ENCODE measurements at places on chromosomes 6 and 20.

DNA sequence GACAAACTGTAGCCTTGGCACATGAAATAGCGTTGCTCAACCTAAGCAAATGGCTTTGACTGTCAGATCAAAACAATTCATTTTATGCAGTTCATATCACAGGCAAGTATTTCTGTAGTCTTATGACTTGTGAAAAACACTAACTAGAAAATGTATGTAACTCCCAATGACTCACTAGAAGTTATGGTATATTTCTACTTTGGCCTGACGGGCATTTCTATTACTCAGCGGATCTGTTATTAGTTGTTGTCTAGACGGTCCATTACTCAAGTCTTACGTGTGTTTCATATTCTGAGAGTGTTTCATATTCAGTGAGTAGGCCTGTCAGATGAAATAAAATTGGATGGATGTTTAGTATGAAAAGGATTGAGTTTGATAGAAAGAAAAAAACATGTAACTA, 880.9 kb downstream of the PRIM2 start:
- no peak for DNase-seq

DNA sequence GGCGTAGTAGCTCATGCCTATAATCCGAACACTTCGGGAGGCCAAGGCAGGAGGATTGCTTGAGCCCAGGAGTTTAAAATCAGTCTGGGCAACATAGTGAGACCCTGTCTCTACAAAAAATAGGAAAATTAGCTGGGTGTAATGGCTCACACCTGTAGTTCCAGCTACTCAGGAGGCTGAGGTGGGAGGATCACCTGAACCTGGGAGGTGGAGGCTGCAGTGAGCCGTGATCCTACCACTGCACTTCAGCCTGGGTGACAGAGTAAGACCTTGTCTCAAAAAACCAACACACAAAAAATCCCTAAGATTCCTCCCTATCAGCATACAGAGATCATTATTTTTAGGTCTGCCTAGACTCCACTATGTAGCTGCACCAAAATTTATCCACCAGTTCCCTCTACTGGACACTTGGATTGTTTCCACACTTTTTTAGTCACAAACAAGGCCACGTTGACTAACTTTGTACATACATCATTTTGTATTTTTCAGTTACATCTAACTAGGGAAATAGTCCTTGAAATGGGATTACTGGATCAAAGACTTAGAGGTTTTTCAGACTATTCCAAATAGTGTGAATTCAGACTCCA, 3.6 kb upstream of the PHF1 start:
- no peak for DNase-seq

DNA sequence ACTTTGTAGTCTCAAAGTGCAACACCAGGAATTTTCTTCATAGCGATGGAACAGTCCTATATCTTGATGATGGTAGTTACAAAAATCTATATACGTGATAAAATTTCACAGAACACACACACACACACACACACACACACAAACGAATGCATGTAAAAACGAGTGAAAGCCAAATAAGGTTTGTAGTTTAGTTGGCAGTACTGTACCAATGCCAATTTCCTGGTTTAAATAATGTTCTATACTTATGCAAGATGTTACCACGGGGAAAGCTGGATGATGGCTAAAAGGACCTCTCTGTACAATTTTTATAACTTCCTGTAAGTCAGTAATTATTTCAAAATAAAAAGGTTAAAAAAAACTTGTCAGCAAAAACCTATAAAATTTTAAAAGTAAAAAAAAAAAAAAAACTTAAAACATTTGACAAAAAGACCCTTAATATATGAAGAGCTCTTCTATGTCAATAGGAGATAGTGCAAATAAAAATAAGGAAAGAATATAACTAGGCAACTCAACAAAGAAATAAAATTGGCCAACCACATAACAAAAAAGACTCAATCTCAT, 37.6 kb downstream of the PDSS2 start:
- no peak for DNase-seq

GRCh38 chr20:14717134-14717999, 380.0 kb upstream of the FLRT3 start:
- no peak for DNase-seq

GRCh38 chr6:15864038-15864707, 201.3 kb upstream of the DTNBP1 start:
- DNase-seq: no peak

- no peak for DNase-seq
These were observed 2.9 kb downstream of the RIPOR3 start for GRCh38 chr20:50688256-50688975.

DNA sequence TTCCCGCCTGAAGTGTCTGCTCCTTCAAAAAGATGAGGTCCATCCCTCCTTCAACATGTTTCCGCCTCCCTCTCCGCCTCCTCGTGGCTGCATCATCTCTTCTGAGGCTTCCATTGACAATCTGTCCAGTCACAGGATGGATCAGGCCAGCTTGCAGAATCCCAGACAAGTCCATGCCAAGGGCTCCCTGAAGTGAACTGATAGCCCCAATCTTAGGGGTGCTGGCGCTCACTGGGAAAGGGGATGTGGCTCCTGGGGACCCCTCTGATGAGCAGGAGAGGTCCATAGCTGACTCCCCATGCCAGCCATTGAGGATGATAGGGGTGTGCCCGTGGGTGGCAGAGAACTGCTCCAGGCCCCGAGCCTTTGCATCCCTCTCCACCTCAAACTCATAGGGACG, 48.6 kb upstream of the EMILIN3 start:
- DNase-seq: no peak

DNA sequence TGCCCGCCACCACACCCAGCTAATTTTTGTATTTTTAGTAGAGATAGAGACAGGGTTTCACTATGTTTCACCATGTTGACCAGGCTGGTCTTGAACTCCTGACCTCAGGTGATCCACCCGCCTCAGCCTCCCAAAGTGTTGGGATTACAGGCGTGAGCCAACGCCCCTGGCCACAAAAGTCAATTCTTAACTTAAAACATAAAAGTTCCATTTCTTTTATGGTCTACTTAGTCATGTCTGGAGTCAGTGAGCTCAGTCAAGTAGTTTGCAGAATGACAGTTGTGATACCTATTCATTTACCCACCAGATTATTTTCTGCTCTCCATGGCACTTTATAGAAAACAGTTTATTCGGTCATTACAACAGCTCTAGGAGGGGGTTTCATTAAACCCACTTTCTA, 103.1 kb upstream of the ESR1 start:
- DNase-seq: no peak

DNA sequence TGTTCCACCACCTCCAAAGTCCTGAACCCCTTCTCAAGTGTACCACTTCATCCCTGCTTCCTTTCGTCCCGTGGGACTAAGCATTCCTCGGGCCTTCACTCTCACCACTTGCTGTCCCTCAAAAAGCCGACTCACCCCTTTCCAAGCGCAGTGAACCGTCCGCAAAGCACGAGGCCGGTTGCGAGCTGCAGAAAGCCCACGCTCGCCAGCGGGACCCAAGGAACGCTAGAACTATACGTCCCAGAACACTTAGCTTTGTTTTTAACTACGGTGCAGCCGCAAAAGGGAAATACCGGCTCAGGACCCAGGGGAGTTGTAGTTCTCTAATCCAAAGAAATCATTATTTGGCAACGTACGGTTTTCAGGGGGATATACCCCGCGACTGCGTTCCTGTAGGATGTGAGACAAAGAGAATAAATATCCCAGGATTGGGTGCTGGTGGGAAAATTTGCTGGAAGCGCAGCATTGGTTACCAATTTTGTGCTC, 416 bp upstream of the POLR1H start:
- no peak for DNase-seq

DNA sequence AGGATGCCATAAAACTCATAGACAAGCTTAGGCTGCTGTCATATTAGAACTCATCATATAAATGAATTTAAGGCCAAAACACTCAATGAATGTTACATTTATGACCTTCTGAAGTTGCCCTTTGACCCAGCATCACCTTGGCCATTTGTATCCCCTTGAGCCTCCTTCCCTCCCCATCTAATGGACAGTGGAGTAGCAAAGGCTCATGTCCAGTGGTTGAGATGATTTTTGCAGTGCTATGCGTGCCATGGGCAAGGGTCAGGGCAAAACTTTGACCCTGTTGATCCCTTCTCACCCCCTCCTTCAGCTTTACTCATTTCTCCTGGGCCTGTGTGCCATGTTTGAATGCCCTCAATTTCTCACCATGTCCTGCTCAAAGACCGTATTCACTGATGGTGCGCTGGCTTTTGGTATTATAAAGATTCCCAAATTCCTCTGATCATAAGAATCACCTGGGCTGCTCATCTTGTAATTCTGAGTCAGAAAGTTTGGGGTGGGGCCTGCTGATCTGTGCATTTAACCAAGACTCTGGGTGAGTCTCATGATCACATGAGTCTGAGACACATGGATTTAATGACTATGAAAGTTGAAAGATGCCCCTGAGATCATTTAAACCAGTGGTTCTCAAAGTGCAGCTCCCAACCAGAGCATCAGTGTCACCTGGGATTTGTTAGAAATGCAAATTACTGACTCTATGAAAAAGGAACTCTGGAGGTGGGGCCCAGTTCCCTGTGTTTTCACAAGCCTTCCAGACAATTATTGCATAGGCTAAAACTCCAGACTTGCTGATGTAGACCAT, 57.5 kb upstream of the IL20RA start:
- no peak for DNase-seq

GRCh38 chr6:18388942-18389341, 1.8 kb downstream of the RNF144B start:
- no peak for DNase-seq

DNA sequence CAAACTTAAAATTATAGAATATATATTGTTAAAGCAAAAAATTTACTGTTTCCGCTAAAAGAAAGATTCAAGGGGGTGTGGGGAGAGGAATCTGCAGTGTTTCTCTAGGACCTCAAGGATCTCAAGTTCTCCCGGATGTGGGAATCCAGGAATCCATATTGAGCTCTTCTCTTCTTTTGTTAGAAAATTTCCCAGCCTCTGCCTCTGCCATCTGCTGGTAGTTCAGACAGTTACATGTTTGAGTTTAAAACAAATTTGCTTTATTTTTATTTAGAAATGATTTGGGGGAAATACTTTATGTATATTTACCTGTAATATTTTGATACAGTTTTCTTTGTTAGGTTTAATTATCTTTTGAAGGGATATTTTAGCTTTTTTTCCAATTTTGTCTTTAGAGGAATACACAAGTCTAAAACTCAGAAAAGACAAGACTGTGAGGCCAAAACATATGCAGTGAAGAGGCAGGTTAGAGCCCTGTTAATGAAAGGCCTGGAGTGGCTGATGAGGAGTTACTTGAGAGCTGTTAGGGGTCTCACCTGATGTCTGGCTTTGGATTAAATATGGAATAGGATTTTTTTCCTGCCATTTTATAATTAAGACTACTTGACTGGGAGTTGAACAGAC, 268.8 kb downstream of the ARID1B start:
- no peak for DNase-seq

DNA sequence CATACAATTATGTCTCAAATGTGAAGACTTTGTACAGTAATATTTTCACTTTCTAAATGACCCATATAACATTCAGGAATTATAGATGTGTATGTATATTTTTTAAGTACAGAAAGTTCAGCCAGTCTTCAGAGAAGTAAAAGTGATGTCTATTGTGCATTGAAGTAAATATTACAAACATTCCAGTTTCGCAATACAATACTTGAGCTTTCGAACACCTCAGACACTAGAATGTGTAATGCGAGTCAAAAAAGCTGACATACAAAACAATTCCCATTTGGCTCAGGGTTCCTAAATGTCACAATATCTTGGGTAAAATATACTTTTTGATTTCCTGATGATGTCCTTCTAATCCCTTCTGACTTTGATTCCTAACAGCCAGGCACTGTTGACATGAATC, 101.4 kb downstream of the ZNF217 start:
- no peak for DNase-seq

DNA sequence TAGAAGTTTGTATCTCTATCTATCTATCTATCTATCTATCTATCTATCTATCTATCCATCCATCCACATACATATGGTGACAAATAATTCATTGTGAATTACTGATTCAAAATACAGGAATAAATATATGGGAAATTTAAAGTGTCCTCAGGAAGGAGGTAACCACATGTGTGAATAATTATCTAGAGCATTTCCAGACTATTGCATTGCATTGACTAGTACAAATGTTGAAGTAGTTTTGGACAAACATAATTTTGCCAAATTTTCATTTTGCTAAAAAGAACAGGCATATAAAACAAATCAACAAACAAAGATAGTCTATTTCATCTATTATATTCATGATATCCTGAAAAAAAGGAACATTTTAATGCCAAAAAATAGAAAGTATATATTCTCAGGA, 192.7 kb downstream of the UTRN start:
- DNase-seq: no peak

Data from urinary bladder (tissue), 4 donors.